EL (cell line): ENCODE measurements at places on chromosomes 3 and 15.

DNA sequence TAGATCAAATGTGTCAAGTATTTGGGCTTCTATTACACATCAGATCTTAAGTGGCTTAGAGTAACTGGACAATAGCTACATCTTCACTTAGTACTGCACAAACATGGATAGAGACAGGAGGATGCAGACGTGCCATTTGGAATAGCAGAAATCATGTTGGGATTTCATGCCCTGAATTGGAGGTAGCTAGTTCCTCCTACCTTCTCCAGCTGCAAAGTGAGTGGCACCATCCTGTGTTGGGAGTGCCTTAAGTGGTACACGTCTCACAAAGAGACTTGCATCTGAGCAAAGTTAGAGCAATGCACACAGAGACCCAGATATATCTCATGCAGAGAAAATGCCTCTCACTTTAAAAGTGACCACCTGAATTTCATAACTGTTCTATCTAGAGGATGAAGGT lies 136.5 kb downstream of the SSR3 start:
- DNase-seq, result no peak

GRCh38 chr3:156642750-156643728 lies 31.4 kb upstream of the TIPARP start:
- no peak for DNase-seq

DNA sequence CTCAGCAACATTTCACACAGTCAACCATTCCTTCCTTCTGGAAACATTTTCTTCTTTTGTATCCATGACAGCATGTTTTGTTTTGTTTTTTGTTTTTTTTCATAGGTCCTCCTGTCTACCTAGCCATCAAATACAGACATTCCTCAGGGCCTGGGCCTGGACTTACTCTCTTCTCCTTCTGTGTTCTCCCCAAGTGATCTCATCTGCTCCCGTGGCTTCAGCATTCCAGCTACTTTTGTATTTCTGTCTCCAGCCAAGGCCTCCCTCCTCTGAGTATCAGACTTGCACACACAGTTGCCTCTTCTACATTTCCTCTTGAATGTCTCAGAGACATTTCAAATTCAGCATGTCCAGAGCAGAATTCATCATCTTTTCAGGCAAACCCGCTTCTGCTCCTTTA lies 82.4 kb downstream of the HCN4 start:
- DNase-seq, result no peak

- no peak for DNase-seq
Observed at GRCh38 chr15:99619712-99620111, 53.9 kb downstream of the MEF2A start.

DNA sequence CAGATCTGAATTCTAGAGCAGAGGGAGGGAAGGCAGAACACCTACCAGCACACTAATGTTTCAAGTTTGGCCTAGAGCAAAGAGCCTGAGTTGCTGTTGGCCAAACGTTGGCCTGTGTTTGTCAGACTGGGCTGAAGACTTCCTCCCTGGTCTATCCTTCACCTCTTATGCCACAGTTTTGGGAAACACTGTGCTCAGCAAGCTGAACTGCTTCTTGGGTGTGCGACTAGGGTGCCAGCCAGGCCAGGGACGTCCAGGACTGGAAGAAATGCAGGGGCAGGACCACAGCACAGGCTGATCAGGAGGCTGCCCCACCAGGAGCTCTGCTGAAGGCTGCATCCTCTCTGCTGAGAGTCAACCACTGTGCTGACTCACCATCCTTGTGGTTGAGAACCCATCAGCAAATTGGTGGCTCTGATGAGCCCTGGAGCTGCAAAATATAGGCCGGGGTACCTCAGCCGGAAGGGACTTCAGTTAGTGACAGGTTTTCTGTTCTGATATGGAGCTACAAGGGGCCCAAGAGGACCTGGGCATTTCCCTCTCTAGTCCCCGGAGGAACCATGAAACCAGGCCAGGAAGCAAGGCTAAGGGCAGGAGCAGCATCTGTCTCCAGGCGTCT lies 131.6 kb upstream of the RASGRP1 start:
- peak; percentile 63 for DNase-seq

DNA sequence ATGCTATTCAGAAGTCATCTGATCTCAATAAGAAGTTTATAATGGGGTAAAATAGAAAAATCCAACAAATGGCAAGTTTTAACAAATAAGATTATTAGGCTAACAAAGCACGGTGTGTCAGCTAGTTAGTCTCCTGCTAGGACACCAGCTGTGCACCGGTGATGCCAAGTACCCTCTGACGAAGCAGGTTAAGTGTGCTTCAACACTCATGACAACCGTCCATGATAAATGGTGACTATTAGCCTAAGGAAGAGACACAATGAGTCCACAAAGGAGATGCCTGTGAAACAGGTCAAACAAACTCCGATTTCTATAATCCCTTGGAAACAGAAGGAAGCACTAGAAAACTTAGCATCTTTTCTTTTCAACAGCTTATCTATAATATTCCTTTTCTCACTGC lies 36.5 kb downstream of the ATP13A3 start:
- no peak for DNase-seq

GRCh38 chr15:49247556-49248110 lies 77.6 kb downstream of the GALK2 start:
- DNase-seq, result peak; percentile 51

DNA sequence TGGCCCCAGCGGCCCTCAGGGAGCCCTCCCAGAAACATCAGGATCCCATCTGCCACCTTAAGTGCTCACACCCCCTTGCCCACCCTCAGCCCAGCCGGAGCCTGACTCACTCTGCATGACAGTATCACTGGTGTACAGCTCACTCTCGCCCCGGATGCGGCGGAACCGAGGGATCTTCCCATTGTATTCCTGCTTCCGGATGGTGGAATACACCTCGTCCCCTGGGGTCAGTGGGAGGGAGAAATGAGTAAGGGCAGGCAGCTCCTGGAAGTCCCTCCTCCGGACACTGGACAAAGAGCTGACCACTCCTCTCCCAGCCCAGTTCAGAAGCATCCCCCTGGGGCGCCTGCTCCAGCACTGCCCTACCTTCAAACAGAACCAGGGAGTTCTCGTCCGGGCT lies 16.5 kb downstream of the SEMA7A start:
- DNase-seq, result peak; percentile 94

GRCh38 chr3:137769322-137770065 lies 5.4 kb downstream of the SOX14 start:
- no peak for DNase-seq

- DNase-seq, result no peak
Observed at GRCh38 chr15:27091270-27091940, 120.4 kb downstream of the GABRG3 start.

GRCh38 chr15:100571592-100572167 lies 30.3 kb downstream of the LINS1 start:
- no peak for DNase-seq

DNA sequence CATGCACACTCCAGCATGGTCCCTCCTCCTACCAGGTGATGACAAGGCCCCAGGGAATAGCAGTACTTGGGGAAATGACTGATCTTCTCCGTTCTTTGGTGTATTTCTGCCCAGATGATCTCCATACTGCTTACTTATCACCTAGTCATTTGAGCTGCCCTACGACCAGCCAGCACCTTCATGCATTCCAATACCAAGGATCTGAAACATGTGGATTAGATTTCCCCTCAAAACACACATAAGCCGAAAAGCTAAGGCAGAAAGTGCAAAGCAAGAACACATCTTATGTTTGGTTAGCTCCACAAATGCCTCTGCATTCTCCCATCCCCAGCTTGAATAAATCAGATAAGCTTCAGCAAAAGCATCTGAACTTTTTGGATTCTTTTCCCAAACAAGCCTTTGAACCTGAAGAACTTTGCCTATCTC lies 64.8 kb upstream of the BCL6 start:
- no peak for DNase-seq

GRCh38 chr3:16668776-16669545 lies 63.7 kb upstream of the DAZL start:
- DNase-seq, result no peak

GRCh38 chr3:52086976-52087663 lies 30.7 kb upstream of the DUSP7 start:
- peak; percentile 64 for DNase-seq

DNA sequence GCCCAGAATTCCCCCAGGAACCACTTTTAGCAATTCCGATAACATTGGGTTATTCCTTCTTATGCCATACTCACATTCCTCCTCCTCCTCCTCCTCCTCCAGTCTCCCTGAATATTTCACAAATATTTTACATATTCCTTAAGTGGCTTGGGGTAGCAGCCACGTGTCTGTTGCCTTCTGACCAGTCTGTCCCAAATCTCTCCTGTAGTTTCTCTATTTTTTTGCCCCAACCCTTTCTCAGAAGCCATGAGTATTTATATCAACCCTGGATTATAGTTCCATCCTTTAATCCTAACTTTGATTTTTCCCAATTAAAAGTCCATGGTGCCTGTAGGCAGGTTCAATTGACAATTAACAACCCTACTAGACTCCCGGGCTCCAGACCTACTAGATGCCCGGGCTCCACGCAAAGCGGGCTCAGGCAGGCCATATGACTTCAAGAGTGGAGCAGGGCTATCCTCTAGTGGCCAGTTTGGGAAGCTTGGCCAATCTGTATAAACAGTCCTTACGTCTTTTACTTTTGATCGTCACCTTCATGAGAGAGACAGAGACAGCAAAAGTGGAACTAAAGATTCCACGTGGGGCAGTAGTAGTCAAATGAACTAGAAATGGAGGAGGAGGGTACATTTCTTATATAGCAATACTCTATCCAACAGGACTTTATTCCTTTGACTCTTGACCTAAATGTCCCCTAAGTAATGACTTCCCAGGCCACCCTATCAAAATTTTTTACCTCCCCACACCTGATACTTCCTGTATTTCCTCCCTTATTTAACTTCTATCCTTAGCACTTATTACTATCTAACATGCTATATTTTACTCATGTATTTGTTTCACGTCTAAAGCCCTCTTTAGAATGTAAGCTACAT lies 69.7 kb downstream of the USF3 start:
- DNase-seq, result peak; percentile 68

GRCh38 chr3:143119974-143120715 lies 574 bp downstream of the CHST2 start:
- DNase-seq, result peak; percentile 33
